Left ventricle myocardium inferior (tissue), 1 donor: ENCODE measurements at places on chromosomes 7 and 10. TPM values are rescaled to one million over a fixed set of nuclear protein-coding genes. Genes with fewer than 3 reads are reported as not detected.

GRCh38 chr10:46530249-46531186 is 25.9 kb downstream of the GPRIN2 start:
- no peak overlapping the region for H3K4me3 ChIP-seq
- DNase-seq, result peak; percentile 10
- no peak overlapping the region for H3K27ac ChIP-seq
- no peaks in the 10 kb centered on the region for H3K4me1 ChIP-seq
- no peaks in the 10 kb centered on the region for H3K36me3 ChIP-seq

The NPTX2 gene
- total RNA-seq, result 2.3 TPM

The POT1 gene
- total RNA-seq, result 14.3 TPM

DNA sequence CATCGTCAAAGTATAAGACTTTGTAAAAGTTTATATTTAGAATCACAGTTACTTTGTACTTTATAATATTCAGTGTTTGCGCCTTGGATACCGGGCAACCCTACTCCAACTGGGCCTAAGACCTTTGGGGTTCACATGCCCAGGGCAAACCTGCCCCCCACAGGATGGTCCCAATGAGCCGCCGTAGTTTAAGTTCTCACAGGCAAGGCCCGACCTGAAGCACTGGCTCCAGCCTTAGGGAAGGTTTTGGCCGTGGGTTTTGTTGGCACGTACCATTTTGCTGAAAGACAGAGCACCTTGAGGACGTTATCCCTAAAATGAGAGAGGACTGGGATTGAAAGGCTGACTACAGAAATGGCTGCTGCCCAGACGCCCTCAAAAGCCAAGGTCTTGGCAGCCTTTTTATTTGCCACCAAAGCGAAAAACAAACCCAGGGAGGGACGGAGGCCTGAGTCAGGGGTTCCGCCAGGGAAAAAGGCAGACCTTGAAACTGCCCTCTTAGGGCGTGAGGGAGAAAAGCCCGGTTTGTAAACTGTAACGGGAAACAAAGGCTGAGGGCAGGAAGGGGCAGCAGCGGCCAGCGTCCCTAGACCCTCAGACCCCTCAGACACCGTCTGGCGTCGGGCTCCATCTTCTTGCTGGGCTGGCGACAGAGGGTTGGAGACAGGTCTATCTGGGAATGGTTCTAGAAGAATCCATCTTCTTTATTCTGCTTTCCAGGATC is at the start of gene CCDC172:
Gene CCDC172, plus strand, starts transcription at position 222 of the 724 bp plus-strand sequence. CDS start 564 bp downstream, outside the sequence.
- peaks cover 13% of the 10 kb centered on the region for H3K27me3 ChIP-seq
- no peak for DNase-seq
- H3K27ac ChIP-seq, result no peak within 1 kb of the TSS
- H3K4me1 ChIP-seq, result no peaks in the 10 kb centered on the region
- no peaks in the 10 kb centered on the region for H3K36me3 ChIP-seq

The GIMAP7 gene
- total RNA-seq, result 16.8 TPM

GRCh38 chr7:139744768-139745677 is 32.8 kb downstream of the HIPK2 start:
- no peaks in the 10 kb centered on the region for H3K27me3 ChIP-seq
- H3K27ac ChIP-seq, result peak overlapping the region; percentile 91
- no peak for DNase-seq
- H3K36me3 ChIP-seq, result no peaks in the 10 kb centered on the region
- H3K4me1 ChIP-seq, result peaks cover 100% of the 10 kb centered on the region
- no peak overlapping the region for H3K4me3 ChIP-seq

DNA sequence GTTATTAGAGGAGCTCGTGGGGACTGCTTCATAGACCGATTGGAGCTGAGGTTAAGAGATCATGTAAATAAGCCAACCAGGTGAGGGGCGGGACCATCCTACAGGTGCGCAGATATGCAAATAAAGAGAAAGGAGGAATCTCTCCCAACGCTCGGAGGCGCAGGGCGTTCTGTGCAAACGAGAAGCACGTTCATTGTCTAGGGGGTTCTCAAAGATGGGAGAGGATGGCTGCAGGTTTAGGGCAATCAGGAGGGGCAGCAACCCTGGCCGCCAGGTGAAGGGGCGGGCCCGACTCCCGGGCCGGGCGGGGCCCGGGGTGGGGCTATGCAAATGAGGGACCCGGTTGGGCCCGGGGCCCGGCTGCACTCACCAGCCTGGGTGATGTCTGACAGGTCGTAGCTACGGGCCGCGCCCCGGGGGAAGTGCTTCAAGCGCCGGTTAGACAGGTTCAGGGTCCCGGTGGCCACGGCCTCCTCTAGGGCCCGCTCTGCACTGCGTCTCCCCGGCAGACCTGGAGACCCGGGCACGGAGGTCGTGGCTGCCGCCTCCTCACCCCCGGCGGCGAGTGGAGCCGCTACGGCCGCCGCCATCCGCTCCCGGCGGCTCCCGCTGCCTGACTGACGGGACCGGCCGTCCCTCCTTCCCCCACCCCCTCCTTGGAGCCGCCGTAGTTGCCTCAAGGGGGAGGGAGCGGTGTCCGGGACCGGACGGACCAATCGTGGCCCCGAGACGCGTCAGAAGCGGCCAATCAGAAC is at the start of gene LRCH4:
Gene LRCH4, minus strand, starts transcription at position 619 of the 755 bp plus-strand sequence. Its CDS starts 29 bp downstream, at position 590.
- H3K36me3 ChIP-seq, result peaks cover 20% of the 10 kb centered on the region
- no peak for DNase-seq
- H3K4me1 ChIP-seq, result peaks cover 64% of the 10 kb centered on the region
- H3K27ac ChIP-seq, result peak within 1 kb of the TSS; percentile 98

- H3K4me3 ChIP-seq, result no peak overlapping the region
- no peaks in the 10 kb centered on the region for H3K4me1 ChIP-seq
- H3K27ac ChIP-seq, result no peak overlapping the region
- H3K27me3 ChIP-seq, result no peaks in the 10 kb centered on the region
Observed at GRCh38 chr10:99765672-99766301, 16.7 kb upstream of the ABCC2 start.

DNA sequence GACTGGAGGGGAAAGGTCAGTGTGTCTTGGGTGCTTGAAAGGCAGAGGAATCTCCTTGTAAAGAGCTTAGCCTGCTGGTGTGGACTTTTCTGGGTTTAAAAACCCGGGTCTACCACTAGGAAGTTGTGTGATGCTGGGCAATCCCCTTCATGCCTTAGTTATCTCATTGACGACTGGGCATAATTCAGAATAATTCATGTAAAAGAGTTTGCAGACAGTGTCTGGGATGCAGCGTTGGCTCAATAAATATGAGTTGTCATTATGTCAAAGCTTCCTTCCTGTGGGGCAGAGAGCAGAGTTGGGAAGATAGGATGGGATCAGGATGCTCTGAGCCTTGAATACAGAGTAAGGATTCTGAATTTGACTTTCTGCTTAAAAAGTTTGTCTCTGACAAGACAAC is 196.4 kb downstream of the ADRA2A start:
- no peaks in the 10 kb centered on the region for H3K4me1 ChIP-seq
- DNase-seq, result no peak
- no peak overlapping the region for H3K4me3 ChIP-seq
- H3K27me3 ChIP-seq, result peaks cover 75% of the 10 kb centered on the region

The MINPP1 gene
- total RNA-seq, result 5.4 TPM

- H3K36me3 ChIP-seq, result no peaks in the 10 kb centered on the region
- peaks cover 14% of the 10 kb centered on the region for H3K27me3 ChIP-seq
- H3K27ac ChIP-seq, result peak overlapping the region; percentile 29
- peak; percentile 64 for DNase-seq
- no peak overlapping the region for H3K4me3 ChIP-seq
Observed at GRCh38 chr10:14016011-14016536, 314.6 kb downstream of the FRMD4A start.

DNA sequence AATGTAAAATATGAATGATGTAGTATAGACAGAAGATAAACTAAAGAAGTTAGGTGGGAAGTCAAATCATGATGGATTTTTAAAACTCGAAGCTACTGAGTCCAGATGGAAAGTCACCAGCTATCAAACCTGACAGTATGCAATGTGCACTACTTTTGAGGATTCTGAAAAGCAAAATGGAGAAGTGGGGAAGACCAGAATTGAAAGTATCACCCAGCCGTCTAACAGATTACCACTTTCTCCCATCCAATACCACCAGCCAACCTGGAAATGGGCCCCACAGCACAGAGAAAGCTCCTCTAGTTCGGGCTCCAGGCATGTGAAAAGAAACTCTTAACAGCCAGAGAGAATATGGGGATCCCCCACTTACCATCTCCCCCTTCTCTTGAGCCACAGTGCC is 67.9 kb upstream of the SRRM3 start:
- peaks cover 8% of the 10 kb centered on the region for H3K27me3 ChIP-seq
- H3K4me1 ChIP-seq, result no peaks in the 10 kb centered on the region

The TMEM229A gene
- total RNA-seq, result not detected

DNA sequence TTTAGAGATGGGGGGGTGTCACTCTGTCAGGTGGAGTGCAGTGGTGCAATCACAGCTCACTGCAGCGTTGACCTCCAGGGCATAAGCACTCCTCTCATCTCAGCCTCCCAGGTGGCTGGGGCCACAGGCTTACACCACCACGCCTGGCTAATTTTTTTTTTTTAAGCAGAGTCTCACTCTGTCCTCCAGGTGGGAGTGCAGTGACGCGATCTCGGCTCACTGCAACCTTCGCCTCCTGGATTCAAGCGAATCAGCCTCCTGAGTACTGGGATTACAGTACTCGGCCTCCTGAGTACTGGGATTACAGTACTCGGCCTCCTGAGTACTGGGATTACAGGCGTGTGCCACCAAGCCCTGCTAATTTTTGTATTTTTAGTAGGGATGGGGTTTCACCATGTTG is 23.6 kb upstream of the PPIA start:
- peaks cover 31% of the 10 kb centered on the region for H3K4me1 ChIP-seq
- H3K27ac ChIP-seq, result no peak overlapping the region
- H3K4me3 ChIP-seq, result no peak overlapping the region
- no peak for DNase-seq
- no peaks in the 10 kb centered on the region for H3K36me3 ChIP-seq

- peaks cover 51% of the 10 kb centered on the region for H3K36me3 ChIP-seq
- DNase-seq, result peak; percentile 71
- H3K4me1 ChIP-seq, result peaks cover 91% of the 10 kb centered on the region
- H3K4me3 ChIP-seq, result peak overlapping the region; percentile 40
- H3K27ac ChIP-seq, result peak overlapping the region; percentile 93
Observed at GRCh38 chr7:143391462-143392404, 10.6 kb downstream of the ZYX start.

The ADAM22 gene
- total RNA-seq, result 1.9 TPM

The SYT15 gene
- 1.9 TPM for total RNA-seq

DNA sequence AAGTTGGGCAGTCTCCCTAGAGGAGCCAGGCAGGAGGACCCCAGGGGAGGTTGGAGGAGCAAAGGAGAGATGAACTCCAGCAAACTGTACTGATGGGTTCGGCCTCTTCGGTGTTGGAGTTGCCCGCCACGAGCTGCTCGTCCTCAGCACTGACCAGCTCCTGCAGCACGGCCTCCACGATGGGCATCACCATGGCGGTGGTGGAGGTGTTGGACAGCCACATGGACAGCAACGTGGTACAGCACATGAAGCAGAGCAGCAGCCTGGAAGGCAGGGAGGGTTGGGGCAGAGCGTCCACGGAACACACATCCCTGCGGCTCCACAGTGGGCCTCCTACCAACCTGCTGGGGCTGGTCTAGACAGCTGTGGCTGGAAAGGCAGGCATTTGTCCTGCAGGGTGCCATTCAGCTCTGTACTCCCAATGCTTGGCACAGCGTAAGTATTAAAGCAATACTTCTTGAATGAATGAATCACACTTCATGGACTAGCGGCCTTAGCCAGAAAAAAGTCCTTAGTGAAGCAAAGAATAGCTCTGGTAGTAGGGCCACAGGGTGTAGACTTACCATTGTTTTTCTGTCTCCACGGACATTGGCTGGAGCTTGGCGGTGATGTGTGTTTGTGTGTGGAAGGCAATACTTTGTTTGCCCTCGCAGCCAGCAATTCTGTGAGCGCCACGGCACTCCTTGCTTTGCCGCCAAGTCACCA is 21.8 kb downstream of the SLC13A4 start:
- no peaks in the 10 kb centered on the region for H3K36me3 ChIP-seq
- no peak overlapping the region for H3K4me3 ChIP-seq
- DNase-seq, result no peak
- no peaks in the 10 kb centered on the region for H3K27me3 ChIP-seq
- no peak overlapping the region for H3K27ac ChIP-seq

The FOXI2 gene
- 0.08 TPM for total RNA-seq

The CD36 gene
- total RNA-seq, result 1,018 TPM

DNA sequence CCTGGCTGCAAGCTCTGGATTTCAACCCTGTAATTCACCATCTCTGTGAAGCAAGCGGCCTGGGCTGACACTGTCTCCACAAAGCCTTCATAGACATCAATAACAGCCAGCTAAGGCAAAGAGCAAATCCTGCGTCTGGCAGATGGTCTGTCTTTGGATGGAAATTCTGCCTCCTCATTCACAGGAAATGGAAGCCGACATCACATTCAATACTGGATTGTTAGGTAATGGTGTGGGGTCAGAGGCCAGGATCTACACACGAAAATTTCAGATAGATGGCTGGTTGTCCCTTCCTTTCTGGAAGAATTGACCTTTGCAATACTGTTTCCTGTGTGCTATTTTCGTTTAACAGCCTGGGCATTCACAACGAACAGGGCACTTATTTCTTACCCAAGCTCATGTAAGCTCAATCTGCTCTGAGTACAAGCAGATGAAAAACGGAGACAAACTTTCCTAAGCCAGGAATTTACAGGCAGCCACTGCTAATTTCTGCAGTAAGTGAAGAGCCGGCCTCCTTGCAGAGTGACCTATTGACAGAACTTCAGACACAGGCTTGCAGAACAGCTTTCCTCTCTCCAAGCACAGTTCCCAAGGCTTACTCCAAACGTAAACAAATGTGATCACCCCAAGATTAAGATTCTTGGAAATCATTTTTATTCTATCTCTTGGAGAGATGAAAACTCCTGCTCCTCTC is 3.1 kb upstream of the ADAM12 start:
- DNase-seq, result no peak
- H3K4me1 ChIP-seq, result peaks cover 17% of the 10 kb centered on the region
- peaks cover 64% of the 10 kb centered on the region for H3K27me3 ChIP-seq
- no peaks in the 10 kb centered on the region for H3K36me3 ChIP-seq

DNA sequence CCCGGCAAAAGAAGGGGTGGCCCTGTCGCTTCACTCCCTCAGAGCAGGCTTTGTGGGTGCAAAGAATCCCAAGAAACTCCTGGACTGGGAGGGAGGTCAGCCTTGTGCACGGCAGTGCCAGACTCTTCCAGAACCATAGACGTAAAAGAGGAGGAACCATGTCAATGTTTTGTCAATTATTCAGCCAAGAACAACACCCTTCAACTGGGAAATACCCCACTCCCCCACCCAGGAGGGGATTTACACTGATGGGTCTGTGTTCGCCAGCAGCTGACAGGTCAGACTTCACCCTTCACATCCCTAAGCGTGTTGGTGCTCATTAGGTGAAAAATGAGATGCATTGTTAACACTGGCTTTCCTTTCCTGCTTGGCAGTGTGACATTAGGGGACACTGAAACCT is 116.8 kb upstream of the BMPER start:
- no peak overlapping the region for H3K4me3 ChIP-seq
- DNase-seq, result no peak
- no peaks in the 10 kb centered on the region for H3K36me3 ChIP-seq
- no peak overlapping the region for H3K27ac ChIP-seq
- no peaks in the 10 kb centered on the region for H3K27me3 ChIP-seq

The CYP2C19 gene
- total RNA-seq, result not detected

DNA sequence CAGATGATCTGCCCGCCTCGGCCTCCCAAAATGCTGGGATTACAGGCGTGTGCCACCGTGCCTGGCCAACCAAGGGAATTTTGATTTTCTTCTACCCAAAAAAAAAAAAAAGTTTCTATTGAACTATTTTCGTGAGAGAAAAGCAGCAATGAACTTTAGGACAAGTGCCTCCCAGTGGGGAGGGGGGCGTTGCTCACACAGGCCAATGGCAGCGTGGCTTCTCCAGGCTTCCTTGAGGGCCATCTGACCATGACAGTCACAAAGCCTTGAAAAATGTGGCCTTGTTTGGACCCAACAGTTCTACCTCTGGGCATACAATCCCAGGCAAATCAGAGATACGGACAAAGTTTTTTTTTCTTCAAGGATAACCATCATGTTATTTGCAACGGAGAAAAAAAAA is 56.0 kb downstream of the TNRC18 start:
- peaks cover 20% of the 10 kb centered on the region for H3K4me1 ChIP-seq
- H3K4me3 ChIP-seq, result no peak overlapping the region
- peaks cover 44% of the 10 kb centered on the region for H3K36me3 ChIP-seq
- no peaks in the 10 kb centered on the region for H3K27me3 ChIP-seq
